Renal cortex interstitium (tissue), 15 donors: ENCODE measurements at places on chromosomes 6 and 20.
A peak's percentile ranks its signal among the peaks of the same experiment; 100 is the strongest.

GRCh38 chr20:49668181-49668877 lies 45.3 kb downstream of the B4GALT5 start:
- no peak for DNase-seq

DNA sequence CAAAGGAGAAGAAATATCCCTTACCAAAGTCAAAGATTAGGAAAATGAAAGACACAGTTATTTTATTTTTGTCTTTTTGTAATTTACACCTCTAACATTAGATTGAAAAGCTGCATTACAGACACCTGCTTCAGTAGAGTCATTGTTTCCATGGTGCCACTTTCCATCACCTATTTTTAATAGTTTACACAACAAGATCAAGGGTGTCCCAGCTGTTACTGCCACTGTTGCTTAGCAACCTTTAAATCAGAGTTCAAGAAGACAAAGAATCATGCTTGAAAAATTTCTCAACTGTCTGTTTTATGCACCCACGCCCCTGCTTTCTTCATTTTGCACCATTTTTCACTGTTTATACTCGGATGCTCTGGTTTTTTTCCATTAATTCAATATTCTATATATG lies 668.2 kb upstream of the GJE1 start:
- DNase-seq, result no peak

DNA sequence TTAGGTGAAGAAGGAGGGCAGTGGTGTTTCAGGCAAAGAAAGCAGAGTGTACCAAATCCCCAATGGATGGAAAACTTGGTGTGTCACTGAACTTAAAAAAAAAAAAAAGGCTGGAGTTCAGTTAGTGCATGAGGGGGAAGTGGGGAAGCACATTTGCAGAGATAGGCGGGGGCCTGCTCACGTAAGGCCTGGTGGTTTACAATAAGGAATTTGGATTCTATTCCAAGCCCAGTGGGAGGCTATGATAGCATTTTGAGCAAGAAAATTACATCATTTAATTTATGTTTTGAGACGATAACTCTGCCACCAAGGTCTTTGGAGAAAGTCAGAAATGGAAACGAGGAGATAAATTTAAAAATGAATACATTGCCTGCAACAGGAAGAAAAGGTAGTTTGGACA lies 225.5 kb downstream of the EYA4 start:
- no peak for DNase-seq

GRCh38 chr6:159005436-159005835 lies 5.4 kb upstream of the RSPH3 start:
- DNase-seq, result no peak

- DNase-seq, result no peak
Observed at GRCh38 chr20:62122654-62123449, 577 bp downstream of the LSM14B start.

DNA sequence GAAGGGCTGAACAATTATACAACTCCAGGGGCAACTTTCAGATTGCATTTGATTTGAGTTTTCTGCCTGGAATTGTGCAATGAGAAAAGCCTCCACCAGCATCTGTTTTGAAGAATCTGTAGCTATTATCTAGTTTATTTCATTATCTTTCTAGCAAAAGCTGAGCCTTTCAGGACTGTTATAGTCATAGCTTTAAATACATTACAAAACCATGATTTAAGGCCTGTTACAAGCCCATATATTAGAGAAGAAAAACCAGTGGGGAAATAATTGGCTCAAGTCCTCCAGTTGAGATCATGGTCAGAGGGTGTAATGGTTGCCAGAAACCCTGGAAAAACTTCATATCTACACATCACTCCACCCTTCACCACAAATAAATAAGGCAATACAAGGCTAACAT lies 676.2 kb downstream of the HDGFL1 start:
- DNase-seq, result no peak

GRCh38 chr6:165880686-165881085 lies 217.6 kb upstream of the PDE10A start:
- no peak for DNase-seq

DNA sequence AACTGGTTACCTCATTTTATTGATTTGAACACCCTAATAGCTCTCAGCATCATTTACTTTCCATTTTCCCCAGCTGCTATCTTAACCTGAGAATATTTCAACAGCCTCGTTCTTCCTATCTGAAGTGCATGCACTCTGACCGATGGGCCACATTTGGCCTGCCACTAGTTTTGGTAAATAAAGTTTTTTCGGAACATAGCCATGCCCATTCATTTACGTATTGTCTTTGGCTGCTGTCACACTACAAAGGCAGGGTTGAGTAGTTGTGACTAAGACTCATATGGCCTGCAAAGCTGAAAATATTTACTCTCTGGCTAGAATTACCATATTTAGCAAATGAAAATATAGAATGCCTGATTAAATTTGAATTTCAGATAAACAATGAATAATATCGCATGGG lies 10.8 kb downstream of the ADGRF4 start:
- DNase-seq, result no peak

DNA sequence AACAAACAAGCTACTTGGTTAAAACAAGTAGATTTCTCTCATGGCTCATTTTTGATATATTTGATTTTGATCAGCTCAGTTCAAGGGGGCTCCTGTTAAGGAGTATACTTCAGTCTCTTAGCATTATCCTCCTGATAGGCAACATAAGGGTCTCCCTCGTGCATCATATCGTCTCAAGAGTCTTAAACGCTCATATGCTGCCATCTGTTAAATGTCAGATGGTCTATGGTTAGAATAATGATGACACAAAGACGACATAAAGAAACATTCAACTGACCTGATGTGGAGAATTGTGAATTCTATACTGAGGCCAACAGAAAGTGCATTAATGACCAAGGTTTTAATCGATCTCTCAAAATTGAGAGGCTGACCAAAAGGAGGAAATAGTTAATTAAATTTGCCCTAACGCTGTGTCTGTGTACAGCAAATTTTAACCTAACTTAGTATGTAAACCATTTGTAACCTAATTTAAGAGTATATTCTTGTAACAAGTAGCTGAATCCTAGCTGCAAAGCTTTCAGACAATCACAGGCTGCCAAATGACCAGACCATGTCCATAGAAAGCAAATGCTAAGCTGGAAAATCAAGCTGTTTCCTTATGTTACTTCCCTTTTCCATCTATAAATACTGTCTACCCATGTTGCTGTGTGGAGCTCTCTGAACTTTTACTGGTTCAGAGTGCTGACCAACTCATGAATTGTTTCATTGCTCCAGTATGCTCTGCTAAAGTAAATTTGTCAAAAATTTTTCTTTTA lies 1688.5 kb downstream of the GRIK2 start:
- DNase-seq, result no peak

- DNase-seq, result peak; percentile 49
Observed at GRCh38 chr6:53492860-53493634, 51.9 kb downstream of the GCLC start.

GRCh38 chr6:25166955-25167748 lies 112.0 kb upstream of the CARMIL1 start:
- no peak for DNase-seq

- DNase-seq, result no peak
Observed at GRCh38 chr20:20027284-20027683, 10.1 kb downstream of the NAA20 start.

DNA sequence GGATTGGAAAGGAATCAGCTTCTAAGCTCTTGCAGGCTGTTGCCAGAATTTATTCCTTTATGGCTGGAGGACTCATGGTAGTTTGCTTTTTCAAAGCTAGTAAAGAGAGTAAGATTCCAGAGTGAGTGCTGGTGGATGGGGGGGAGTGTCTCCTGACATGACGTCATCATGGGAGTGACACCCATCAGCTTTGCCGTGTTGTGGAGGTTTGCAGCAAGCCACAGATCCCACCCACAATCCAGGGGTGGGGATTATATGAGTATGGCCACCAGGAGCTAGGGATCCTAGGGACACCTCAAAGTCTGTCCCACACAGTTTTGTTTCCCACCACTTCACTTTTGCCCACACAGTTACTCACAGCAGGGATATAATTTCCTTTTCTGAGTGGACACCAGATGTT lies 28.7 kb upstream of the PMEPA1 start:
- no peak for DNase-seq
